Stimulated activated CD4-positive, alpha-beta T cell treated with anti-CD3 and anti-CD28 coated beads, Interleukin-15, amount 100 ng/mL, for 48 hours (primary cell): ENCODE measurements at places on chromosomes 13 and 19.

DNA sequence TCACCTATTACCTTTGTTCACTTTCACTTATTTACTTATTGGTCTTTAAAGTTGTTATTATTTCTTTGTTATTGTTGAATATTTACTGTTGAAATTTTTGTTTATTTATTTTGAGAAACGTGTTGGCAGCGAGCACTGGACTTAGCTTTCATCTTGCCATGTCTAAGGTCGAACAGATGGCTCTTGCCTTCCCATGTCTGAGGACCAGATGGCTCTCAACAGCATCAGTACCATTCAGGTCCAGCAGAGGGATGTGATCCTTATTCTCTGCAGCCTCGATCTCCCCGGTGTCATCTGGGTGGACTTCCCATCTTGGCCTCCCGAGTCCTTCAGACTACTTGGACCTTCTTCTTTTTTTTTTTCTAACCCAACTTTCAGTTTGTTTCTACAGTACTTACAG lies 1437.6 kb downstream of the UQCRFS1 start:
- no peak for DNase-seq

- no peak for DNase-seq
These were observed 106.5 kb upstream of the OXGR1 start for GRCh38 chr13:97100821-97101220.

GRCh38 chr19:35704218-35704617 lies at the start of gene ZBTB32:
Gene ZBTB32 (plus strand): TSS chr19:35704558. CDS start chr19:35714627, 10,069 bp downstream.
- no peak for DNase-seq

DNA sequence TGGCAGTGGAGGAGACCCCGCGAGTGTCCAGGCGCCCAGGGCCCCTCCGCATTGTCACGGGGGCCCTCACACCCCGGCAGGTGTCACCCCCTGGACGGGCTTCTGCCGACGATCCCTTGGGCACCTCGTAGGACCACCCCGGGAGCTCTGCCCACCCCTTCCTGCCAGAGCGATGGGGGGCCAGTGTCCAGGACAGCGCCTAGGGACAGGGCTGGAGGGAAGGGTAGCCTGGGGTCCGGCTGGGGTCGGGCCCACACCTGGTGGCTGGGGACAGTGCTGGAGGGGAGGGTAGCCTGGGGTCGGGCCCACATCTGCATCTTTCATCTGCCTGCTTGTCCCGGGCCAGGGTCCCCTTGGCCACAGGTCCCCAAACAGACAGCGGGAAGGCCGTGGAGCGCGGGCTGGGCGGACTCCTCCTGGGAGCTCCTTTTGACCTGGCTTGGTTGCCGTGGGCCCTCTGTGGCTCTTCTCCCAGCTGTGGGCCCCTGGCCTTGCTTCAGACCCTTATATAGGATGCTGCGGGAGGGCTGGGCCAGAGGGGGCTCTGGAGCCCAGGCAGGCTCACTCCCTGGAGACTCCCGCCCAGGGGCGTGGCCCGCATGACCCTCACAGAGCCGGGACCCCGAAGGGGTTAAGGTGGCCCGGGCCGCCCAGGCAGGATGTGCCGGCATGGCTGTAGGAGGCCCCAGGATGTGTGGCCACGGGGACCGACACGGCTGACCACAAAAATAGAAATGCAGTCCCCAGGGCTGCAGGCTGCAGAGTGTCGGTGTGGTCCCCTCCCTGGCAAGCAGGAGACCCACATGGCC lies 74.1 kb upstream of the MCF2L start:
- no peak for DNase-seq

DNA sequence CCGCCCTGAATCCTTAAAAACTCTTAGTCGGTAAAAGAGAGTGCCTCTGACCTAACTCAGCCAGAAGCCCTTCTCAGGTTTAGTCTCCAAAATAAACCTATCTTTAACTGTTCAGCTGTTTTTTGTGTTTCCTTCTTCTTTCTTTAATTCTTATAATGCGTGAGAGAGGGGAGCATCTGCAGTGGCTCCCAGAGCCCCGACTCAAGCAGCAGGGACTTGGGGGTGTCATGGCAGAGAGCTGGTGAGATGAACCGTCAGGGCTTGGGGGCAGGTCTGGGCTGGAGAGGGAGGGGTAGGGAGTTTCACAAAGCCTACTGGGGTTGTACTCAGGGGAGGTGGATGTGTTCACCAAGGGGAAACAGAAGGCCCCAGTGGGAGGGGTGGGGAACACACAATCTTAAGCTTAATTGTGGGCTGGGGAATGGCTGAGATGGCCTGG lies 16.8 kb upstream of the SIGLEC6 start:
- DNase-seq, result no peak

GRCh38 chr19:49857061-49857837 lies 6.3 kb downstream of the PTOV1 start:
- no peak for DNase-seq

- no peak for DNase-seq
These were observed 4.1 kb downstream of the VSTM2B start for GRCh38 chr19:29529646-29530539.

GRCh38 chr19:21483589-21484170 lies 21.7 kb upstream of the ZNF429 start:
- peak; percentile 38 for DNase-seq

GRCh38 chr19:31232871-31233270 lies 116.4 kb downstream of the TSHZ3 start:
- DNase-seq, result no peak

DNA sequence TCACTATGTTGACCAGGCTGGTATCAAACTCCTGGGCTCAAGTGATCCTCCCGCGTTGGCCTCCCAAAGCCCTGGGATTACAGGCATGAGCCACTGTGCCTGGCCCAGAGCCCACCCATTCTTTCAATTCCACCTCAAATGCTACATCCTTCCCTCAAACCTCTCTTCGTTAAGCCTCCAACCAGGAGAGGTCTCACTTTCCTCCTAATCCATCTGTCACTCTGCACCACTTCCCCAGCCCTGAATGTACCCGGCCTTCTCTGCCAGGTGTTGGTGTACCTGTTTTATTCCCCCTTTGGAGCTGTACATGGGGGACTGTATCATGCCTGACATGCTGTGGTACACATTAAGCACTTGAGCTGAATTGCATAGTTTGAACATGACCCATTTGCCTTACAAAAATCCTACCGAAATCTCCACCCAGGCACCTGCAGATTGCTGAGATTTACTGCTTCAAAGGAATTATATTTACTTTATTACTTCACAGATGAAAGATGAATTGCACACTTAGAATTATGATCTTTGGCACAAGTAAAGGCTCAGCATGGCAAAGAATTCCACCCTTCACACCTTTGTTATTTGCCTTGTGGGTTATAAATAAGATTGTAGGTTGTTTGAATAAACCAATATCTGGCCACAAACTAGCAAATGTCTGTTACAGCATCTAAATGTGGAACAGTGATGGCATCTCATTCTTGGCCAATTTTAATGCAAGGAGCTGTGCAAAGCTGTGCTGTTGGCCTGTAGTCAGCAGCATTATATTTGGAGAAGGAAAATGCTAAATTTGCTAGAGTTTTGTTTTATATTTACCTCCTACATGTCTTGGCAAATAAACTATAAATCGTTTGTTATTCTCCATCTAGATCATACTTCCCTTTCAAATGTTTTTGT lies 15.6 kb upstream of the WASF3 start:
- no peak for DNase-seq

- DNase-seq, result no peak
These were observed 1954.1 kb downstream of the PCDH9 start for GRCh38 chr13:65275838-65276630.

GRCh38 chr19:48635263-48635965 lies 1.8 kb downstream of the DBP start:
- DNase-seq, result peak; percentile 68
